ENCODE measurements at places on chromosomes 5 and 9.

- no peak for DNase-seq
Measured at GRCh38 chr5:15573590-15573989, 73.6 kb downstream of the FBXL7 start.

GRCh38 chr5:148682058-148683026 lies 28.0 kb upstream of the HTR4 start:
- DNase-seq, result no peak

DNA sequence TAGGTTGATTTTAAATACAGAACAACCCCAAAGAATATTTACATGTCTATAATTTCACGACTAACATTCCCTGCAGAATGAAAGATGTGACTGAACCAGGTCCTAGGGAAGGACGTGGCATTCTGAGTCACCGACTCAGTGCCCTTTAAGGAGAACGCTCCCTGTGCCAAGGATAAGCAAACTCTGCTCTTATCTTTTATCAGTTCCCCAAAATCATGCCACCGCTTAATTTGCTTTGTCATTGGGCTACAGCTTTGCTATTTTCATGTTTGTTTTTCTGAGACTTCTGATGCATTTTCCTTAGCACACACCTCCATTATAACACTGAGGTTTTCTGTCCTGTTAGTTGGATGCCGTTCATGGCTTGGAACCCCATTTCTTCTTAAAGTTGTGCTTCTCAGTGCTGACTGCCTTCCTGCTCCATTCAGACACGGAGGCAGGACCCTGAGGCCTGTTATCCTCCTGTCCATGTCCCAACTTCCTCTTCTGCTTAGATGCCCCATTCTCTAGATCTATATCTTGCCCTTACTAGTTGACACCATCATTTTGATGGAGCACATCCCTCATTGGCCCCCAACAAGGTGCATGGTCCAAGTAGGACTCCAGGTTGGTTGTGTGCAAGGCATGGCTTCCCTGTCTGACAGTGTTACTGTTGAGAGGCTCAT lies 11.2 kb upstream of the SEMA4D start:
- no peak for DNase-seq

DNA sequence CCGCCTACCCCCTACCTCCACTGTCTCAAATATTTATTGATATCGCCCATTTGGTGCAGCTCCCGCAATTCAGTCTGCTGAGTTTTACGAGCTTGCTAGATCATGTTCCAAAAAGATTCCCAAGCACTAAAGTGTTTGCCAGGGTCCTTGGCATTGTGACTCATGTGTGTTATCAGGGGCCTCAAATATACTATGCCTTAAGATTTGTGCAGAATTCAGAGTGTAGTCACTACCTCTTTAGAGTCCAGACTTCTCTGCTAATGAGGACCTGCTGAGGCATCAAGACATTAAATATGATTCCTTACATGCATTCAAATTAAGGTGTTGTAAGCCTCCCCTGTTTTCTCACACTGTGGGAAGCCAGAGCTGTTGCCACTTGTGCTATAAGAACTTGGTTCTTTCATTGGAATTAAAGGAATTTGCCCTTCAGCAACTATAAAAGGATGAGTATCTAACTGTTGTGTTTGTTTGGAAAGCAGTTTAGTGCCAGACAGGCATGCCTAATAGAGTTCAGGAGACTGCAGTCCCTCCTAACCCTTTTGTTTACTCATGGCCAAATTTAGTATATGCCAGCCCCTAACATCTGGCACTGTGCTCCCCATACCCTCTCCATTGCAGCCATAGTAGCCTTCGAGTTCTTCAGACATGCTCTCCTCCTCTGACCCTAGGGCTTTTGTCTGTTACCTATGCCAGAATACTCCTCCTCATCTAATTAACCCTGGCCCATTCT lies 316.4 kb downstream of the NR3C1 start:
- DNase-seq, result no peak

DNA sequence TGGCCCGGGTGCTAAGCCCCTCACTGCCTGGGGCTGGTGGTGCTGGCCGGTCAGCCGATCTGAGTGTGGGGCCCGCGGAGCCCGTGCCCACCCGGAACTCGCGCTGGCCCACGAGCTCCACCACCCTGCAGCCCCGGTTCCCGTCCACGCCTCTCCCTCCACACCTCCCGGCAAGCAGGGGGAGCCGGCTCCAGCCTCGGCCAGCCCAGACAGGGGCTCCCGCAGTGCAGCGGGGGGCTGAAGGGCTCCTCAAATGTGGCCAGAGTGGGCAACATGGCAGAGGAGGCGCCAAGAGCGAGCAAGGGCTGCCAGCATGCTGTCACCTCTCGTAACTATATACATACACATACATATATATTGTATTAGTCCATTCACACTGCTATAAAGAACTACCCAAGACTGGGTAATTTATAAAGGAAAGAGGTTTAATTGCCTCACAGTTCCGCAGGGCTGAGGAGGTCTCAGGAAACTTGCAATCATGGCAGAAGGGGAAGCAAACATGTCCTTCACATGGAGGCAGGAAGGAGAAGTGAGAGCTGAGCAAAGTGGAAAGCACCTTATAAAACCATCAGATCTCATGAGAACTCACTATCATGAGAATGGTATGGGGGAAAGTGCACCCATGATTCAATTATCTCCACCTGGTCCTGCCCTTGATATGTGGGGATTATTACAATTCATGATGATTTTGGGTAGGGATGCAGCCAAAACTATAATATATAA lies 56.8 kb downstream of the LIX1 start:
- DNase-seq, result no peak

DNA sequence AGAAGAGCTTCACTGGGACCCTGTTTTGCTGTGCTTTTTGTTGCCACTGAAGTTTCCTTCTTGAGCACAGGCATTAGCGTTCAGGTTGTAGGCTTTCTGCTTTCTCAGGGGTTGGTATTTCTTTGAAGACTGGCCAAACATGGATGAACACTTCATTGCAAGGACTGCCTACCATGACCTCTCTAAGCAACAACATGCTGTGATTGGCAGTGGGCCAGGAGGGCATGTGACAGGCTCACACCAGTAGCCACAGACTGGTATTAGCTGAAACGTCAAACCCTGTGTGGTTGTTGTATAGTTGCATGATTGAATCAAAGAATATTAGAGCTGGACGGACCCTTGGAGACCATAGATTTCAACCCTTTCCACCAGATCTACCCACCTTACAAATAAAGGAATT lies 20.0 kb upstream of the MLANA start:
- DNase-seq, result no peak

GRCh38 chr9:93264338-93265125 lies 80.6 kb downstream of the WNK2 start:
- no peak for DNase-seq
